ENCODE measurements at places on chromosomes 12 and 14. TPM values are rescaled to one million over a fixed set of nuclear protein-coding genes. Genes with fewer than 3 reads are reported as not detected.

DNA sequence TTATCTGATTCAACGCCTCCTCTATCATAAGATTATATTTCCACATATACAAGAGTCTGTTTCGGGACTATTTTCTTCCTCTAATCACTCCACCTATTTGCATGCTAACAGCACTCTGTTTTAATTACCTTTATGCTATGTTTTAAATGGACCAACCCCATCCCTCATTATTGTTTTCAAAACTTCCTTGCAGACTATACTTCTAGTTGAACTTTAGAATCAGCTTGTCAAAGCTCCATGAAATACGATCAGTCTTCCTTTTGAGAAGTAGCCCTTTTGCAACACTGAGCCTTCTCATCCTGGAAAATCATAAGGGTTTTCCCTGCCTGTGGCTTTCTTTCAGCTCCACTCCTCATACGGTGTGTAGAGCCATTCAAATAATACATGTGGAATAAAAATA lies 36.9 kb downstream of the ATG14 start:
- no peak for DNase-seq

DNA sequence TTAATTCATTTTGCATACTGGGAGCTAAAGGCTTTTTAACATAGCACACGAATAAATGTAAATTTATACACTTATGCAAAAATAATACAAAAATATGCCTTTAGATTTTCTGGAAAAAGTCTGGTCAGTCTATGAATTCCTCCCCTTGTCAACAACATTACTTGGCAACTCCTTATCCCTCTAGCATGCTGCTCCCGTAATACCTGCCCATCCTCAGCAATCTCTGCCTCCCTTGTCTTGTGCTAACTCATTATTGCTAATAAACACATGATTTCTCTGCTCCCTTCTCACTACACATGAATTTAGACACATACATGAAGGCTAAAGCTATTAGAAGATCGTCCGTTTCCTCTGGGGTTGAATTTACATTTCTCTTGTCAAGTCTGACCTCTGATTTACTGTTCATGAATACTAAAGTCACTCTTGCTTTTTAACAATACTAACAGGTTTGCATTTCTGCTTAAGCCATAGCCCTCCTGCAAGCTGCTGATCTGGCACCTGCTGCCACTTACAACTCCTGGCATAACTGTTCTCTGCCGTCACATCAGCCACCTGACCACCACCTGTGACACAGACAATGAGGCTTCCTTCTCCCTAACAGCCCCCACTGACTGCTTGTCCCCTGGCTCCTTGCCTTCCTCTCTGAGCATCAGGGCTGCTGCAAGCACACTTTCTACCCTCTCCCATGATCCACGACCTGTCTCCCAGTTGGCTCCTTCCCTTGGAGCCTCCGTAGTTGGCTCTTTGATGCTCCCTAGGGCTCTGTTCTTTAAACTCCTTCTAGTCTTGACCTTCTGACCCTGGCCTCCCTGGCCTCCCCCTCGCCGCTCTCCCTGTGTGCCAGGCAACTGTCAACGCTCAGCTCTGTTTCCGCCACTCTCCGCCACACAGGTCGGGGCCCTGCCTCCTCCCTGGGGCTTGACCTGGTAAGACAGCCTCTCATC lies 177.6 kb downstream of the CALM1 start:
- DNase-seq = peak; percentile 83

LRTM2 gene
- total RNA-seq = not detected

DNA sequence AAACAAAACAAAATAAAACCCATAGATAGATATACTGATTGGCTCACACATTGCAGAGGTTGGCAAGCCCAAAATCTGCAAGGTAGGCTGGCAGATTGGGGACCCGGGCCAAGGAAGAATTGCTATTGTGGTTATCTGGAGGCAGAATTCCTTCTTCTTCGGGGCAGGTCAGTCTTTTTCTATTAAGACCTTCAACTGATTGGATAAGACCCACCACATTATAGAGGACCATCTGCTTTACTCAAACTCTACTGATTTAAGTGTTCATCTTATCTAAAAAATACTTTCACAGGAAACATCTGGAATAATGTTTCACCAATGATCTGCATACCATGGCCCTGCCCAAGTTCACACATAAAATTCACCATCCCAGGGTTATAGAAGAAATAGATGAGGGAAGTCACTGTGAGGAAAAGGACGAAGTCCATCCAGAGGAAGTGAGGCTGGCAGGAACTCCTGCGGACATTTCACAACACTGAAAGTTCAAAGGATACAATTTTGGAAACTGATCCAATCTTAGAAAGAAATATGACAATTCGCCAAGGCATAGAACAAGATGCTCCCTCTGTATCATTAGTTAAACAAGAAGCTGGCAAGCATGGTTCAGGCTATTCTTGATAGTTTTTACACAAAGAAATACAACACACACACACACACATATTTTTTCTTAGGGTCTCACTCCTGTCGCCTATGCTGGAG lies 127.6 kb upstream of the MED13L start:
- no peak for DNase-seq

B4GALNT3 gene
- 34.1 TPM for total RNA-seq

DNA sequence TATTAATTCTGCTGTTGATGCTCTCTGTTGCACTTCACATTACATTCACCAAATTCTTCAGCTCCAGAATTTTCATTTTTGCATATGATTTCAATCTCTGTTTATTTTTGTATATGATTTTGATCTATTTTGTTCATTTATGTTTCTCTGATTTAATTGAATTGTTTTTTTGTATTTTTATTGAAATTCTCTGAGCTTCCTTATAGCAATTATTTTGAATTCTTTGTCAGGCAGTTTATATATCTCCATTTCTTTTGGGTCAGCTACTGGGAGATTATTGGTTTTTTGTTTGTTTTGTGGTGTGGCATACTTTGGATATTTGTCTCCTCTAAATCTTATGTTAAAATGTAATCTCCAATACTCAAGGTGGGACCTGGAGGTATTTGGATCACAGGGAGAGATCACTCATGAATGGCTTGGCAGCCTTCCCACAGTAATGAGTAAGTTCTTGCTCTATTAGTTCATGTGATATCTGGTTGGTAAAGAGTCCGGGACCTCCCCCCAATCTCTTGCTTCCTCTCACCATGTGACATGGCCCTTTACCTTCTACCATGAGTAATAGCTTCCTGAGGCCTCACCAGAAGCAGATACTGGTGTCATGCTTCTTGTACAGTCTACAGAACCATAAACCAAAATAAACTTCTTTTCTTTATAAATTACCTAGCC lies 8.7 kb upstream of the TCL1A start:
- DNase-seq = no peak

DNA sequence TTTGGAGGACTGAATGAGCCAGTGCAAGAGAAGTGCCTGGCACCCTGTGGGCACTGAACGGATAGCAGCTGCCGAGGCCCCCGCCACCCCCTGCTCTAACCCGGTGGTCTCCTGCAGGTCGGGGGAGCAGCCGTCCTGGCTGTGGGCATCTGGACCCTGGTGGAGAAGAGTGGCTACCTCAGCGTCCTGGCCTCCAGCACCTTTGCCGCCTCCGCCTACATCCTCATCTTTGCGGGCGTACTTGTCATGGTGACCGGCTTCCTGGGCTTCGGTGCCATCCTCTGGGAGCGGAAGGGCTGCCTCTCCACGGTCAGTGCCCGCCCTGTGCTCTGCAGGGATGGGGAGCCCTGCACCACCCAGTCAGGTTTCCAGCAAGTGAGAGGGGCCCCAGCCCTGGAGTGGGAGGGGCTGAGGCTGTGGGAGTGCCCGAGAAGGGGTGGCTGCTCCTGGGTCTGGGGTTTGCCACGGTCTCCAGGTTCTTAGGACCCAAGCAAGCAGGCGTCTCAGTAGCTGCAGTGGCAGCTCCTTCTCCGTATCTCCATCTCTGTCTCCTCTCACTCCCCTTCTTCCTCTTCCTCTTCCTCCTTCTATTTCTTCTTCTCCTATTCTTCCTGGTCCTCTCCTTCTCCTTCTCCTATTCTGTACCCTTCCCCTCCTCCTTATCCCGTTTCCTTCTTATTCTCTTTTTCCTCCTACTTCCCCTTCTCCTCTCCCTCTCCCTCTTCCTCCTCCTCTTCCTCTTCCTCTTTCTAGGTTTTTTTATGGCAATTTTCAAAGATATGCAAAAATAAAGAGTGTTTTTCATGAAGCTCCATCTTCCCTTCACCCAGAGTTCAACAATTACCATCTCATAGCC lies 37.4 kb downstream of the TSPAN11 start:
- no peak for DNase-seq

DNA sequence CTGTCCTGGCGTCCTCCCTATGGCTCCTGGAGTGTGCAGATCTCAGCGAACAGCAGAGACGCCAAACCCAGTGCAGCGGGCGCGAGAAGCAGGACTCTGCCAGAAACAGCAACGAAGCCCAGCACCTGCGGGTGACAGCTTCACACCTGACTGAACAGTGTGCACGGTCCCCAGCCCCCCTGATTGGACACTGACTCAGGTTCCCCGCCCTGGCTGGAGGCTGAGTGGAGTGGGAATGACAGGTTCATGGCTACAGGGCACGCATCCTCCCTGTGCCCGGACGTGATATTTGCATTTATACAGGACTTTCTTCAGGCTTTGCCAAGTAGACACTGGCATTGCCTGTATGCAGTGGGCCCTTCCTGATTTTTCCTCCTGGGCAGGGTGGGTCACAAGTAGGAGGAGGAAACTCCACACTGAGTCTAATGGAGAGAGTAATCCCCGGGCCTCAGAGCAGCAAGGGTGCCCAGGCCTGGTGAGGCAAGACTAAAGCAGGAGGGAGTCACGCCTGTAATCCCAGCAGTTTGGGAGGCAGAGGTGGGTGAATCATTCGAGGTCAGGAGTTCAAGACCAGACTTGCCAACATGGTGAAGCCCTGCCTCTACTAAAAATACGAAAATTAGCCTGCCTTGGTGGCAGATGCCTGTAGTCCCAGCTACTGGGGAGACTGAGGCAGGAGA lies 71.6 kb downstream of the ASCL4 start:
- DNase-seq = no peak

EIF2B1 gene
- 25.8 TPM for total RNA-seq

DNA sequence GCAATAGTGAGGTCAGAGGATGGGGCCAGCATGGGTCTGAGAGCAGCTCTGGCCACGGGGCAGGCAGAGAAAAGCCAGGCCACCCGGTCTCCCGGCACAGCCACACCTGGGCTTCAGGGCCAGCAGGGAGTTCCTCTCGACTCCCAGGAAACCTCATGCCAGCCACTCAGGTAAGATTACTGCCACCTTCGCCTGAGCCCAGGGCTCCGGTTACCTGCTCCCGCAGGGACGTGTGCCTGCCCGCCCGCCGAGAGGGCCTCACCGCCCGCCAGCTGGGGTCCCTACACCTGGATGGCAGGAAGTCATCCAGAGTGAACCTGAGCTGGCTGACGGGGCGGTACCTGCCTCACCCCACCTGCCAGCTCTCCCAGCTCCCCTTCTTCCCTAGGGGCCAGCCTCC lies 7.3 kb downstream of the JAG2 start:
- no peak for DNase-seq
